Small intestine (tissue), 16 donors: ENCODE measurements at places on chromosomes 5 and 9. TPM values are rescaled to one million over a fixed set of nuclear protein-coding genes. Genes with fewer than 3 reads are reported as not detected.

DNA sequence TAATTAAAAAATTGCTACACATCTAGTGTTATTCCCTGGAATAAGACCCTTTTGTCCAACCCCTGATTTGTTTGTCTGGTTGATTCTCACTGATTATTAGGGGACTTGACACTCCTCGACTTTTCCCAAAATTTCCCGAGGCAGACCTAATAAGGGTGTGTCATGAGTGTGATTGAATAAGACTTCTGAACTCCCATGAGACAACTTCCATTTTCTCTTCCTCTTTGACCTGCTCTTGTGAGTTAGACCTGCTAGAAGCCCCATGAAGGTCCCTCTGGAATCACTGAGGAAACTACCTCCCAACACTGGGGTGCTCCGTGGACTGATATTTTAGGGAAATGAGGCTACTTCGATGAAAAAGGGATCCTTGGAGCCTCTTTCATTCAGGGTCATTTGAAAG is 83.4 kb downstream of the MUSK start:
- no peak for DNase-seq

DNA sequence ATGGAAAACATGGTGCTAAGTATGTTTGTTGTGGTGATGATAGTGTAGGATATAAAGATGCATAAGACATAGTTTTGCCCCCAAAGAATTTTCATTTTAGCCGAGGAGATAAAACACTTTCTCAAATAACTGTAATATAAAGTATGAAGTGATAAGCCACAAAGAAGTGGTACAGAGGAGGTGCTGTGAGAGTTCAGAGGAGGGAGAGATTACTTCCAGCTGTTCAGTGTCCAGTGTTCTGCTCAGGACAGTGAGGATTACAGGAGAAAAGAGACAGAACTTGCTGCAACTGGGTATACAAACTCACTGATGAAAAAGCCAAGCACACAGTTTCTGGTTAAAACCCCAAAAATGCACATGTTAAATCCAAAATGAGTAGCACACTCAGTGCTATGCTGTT is 309.3 kb downstream of the KIAA0825 start:
- DNase-seq = no peak

GRCh38 chr5:54278036-54278830 is 32.1 kb downstream of the ARL15 start:
- DNase-seq = no peak

DNA sequence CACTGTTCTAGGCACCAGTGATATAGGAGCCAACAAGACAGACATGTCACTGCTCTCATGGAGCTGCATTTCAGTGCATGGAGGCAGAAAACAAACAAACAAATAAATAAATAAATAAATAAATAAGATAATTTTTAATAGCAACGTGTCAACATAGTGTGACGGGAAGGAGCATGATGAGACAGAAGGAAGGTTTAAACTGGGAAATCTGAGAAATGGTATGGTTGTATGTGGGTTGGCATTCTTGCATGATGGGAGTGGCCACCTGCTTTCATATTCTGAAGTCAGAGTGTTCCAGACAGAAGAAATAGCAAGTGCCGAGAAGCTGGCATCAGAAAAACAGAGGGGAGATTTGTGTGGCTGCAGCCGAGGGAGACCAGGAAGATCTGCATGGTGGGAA is at the start of gene PCA3:
PCA3 (plus strand) TSS at position 301 of the 400 bp plus-strand sequence.
- no peak for DNase-seq

DNA sequence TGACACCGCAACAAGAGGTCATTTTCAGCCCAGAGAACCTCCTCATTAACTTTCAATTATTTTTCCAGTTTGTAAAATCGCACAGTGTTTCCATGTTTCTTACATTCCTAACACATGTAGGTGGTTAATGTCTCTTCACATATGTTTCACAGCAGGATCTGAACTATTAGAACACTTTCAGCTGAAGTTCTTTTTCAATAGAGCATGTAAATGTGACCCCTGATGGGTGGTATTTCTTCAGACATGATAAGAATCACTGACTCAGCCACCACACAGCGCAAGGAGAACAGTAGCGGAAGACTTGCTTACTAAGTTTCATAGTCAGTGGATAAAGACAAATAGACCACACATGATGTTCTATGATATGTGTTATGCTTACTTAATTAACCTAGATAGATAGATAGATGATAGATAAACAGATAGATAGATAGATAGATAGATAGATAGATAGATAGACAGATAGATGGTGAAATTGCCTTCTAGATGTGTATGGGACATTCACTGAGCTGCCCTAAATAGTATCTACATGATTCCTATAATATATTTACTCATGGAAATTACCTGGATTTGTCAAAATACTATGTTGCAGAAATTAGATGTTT is 1992.1 kb upstream of the NUDT12 start:
- no peak for DNase-seq

- no peak for DNase-seq
Measured at GRCh38 chr5:181045316-181045715, 5.2 kb downstream of the BTNL9 start.

GRCh38 chr5:16937503-16938161 is 1.5 kb upstream of the MYO10 start:
- peak; percentile 10 for DNase-seq

DNA sequence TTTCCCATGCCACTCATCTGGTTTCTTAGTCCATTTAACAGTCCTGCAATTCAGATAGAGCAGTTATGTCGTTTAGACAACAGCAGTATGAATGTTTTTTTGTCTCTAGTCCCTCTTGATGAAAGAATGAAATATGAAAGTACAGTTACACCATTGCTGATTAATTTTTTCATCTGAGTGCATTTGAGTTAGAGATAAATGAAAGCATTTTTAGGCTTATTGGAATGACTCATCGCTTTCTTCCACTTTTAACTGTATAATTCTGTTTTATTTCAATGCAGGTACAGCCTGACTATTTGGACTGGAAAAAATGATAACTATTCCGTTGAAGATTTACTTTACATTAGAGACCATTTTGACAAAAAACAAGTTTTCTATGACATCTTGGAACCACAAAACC is 28.7 kb downstream of the ANKRD34B start:
- DNase-seq = no peak

DNA sequence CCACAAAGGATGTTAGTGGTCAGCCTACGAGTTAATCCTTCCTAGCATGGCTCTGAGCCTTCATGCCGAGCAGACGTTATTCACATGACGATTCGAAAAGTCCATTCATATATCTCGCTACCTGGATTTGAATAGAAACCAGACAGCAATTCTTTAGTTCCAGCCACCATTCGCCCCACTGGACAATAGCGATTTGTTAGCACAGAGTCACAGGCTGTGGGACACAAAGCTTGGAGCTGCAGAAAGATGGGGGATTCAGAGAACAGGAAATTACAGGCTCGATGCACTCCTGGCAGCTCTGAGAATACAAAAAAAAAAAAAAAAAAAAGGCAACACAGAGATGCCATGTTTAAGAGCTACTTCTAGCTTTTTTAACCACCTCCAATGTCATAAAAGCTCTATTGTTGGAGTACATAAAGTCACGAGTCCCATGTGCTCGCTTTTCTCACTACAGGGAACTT is 110.7 kb downstream of the NR6A1 start:
- DNase-seq = peak; percentile 33

DNA sequence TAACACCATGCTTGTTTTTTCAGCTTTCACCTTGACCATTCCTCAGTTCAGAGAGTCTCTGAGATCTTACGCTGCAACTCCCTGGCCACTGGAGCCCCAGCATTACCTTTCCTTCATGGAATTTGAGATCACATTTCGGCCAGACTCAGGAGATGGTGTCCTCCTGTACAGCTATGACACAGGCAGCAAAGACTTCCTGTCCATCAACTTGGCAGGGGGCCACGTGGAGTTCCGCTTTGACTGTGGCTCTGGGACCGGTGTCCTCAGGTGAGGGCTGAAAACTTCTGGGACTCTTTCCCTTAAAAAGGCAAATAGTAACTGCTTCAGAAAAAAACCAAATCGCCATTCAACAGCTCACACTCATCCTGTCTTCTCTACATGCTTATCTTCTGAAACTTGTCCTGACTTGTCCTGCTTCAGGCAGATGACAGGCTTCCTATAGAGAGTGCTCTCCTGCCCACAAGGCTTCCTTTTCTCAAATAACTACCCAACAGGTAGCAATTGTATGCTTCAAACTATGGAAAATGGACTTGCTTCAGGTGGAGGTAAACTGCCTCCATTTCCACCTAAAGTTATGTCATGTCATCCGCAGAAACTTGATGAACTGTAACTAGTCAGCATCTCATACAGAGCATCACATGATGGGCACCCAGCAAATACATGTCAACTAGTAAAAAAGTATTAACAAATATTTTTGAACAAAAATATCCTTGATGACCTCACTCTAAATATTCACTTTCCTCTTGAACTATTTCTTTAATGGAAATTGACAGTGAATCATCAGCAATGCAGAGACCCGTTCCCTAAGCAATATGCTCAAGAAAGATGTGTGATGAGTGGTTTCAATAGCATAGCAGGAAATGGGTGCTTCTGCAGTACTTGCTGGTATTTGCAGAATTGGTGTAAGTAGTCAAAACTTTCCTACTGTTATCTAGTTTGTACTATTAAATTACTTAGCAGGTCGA is 129.2 kb downstream of the LIFR start:
- no peak for DNase-seq

DNA sequence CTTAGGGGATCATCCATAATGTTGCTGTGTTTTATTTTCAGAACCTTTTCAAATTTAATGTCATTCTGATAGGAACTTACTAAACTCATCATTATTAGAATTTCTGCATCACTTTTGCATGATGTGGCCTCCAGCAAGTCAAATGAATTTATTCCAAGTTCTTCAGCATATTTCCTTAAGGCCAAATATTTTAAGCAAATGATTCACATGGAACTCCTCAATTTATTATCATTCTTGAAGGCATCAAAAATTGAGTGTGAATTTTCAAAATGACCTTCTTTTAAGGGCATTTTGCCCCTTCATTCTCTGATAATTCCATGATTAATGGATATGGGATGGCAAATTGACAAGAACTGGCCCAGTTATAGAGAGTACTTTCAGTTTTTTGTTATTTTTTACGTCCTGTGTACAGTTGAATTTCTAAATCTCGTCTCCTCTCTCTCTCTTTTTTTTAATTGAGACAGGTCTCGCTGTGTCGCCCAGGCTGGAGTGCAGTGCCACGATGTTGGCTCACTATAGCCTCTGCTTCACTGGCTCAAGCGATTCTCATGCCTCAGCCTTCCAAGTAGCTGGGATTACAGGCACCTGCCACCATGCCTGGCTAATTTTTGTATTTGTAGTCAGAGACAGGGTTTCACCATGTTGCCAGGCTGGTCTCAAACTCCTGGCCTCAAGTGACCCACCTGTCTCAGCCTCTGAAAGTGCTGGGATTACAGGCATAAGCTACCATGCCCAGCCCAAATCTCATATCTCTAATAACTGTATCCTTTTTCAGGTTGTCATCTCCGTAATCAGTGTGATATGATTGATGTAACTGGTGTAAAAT is 29.1 kb downstream of the GPR21 start:
- DNase-seq = no peak

- DNase-seq = no peak
Measured at GRCh38 chr9:114558027-114558675, 29.4 kb upstream of the ATP6V1G1 start.

DNA sequence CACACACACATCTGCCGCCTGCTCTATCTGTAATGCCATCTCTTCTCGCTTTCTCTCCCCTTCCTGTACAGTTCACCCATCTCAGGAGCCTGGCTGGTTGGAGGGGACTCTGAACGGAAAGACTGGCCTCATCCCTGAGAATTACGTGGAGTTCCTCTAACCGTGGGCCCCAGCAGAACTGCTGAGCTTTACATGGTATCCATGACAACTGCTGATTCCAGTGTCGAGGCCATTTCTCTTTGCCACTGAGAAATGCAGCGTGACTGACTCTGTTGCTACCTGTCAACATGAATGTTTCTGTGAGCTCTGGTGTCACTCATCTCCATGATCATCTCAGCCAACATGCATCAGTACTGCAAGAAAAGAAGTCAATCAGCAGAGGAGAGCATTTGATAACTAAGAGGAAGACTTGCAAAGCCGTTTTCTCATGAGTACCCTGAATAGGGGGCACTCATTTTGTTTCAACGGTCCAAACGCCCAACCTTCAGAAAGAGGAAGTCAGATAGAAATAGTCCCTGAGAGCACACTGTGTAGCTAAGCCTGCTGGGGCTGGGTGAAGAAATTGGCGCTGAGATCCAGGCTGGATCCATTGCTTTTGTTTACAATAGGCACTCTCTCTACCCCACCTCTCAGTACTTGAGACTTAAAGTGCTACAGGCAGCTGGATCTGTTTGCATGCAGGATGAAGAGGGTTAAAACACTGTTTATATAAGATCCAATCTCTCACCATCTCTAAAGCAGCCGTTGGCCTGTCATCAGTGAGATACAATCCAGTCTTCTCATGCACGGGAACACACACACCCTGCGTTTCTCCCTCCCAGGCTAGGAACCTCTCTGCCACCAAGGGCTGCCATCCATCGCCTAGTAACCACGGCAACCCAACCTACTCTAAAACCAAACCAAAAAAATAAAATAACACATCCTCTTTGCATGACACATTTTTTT is 180.9 kb downstream of the NR3C1 start:
- no peak for DNase-seq

GRCh38 chr5:17106521-17106920 is 110.9 kb upstream of the BASP1 start:
- no peak for DNase-seq

- peak; percentile 23 for DNase-seq
Measured at GRCh38 chr9:121656941-121657470, 5.6 kb downstream of the DAB2IP start.

- DNase-seq = peak; percentile 54
Measured at GRCh38 chr9:26870292-26870691, 22.3 kb downstream of the CAAP1 start.

DNA sequence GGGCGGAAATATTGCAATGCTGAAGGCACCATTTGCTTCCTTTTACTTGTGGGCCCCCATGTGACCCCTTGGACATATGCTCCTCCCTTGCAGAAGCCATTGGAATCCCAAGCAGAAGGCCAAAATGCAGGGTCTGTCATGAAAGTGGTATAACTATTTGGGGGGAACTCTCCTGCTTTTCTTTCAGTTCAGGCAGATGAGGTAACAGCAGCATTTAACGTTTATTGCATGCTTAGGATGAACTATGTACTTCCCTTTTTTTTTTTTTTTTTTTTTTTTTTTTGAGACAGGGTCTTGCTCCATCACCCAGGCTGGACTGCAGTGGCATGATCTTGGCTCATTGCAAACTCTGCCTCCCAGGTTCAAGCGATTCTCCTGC is 7.8 kb downstream of the FOXI1 start:
- no peak for DNase-seq

- DNase-seq = no peak
Measured at GRCh38 chr5:35920890-35921289, 17.5 kb downstream of the CAPSL start.

- no peak for DNase-seq
Measured at GRCh38 chr5:169615561-169615960, 21.5 kb upstream of the DOCK2 start.

GRCh38 chr9:109417054-109417453 is 81.1 kb downstream of the PTPN3 start:
- DNase-seq = no peak

KCNV2 gene
- polyA plus RNA-seq = 0.18 TPM

PRSS3 gene
- 247 TPM for polyA plus RNA-seq

OR2Y1 gene
- not detected for polyA plus RNA-seq

LCN9 gene
- polyA plus RNA-seq = not detected

ARL14EPL gene
- not detected for polyA plus RNA-seq

ZNF454 gene
- polyA plus RNA-seq = 0.54 TPM

CTNND2 gene
- 1.1 TPM for polyA plus RNA-seq

MAMDC2 gene
- polyA plus RNA-seq = 1.1 TPM

OMD gene
- 3.6 TPM for polyA plus RNA-seq

LCN15 gene
- 0.46 TPM for polyA plus RNA-seq

RMI1 gene
- 6.4 TPM for polyA plus RNA-seq

PDE8B gene
- 1.2 TPM for polyA plus RNA-seq

C1QTNF2 gene
- polyA plus RNA-seq = 1.7 TPM

GABBR2 gene
- 0.09 TPM for polyA plus RNA-seq

TLX3 gene
- polyA plus RNA-seq = not detected
